ENCODE measurements at places on chromosomes 2 and 18.

- no peak for DNase-seq
Measured at GRCh38 chr2:52956766-52957165, 810.8 kb upstream of the CHAC2 start.

DNA sequence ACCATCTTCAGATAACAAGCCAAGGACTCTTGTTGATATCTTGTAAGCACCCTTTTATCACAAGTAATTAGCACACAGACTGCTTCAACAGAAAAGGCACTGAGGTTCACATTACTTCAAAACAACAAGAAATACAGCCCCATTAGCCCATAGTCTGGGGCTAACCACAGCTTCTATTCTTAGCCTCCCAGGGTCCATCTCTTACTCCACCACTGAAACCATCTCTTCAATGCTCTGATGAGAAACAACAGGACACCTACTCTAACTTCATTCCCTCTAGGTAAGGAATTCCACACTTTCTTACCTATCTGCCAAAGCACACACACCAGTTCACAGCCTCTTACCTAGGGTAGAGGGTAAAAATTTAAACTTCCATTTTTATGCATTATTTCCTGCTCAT lies 26.4 kb upstream of the CYTIP start:
- DNase-seq: no peak

DNA sequence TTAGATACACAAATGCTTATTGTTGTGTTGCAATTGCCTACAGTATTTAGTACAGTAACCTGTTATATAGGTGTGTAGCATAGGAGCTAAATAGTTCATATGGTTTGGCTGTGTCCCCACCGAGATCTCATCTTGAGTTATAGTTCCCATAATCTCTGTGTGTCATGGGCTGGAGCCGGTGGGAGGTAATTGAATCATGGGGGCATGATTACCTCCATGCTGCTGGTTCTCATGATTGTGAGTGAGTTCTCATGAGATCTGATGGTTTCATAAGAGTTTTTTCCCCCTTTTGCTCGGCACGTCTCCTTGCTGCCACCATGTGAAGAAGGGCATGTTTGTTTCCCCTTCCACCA lies 190.5 kb upstream of the SESTD1 start:
- no peak for DNase-seq

GRCh38 chr2:228735697-228736096 lies 535.4 kb downstream of the PID1 start:
- DNase-seq: no peak

DNA sequence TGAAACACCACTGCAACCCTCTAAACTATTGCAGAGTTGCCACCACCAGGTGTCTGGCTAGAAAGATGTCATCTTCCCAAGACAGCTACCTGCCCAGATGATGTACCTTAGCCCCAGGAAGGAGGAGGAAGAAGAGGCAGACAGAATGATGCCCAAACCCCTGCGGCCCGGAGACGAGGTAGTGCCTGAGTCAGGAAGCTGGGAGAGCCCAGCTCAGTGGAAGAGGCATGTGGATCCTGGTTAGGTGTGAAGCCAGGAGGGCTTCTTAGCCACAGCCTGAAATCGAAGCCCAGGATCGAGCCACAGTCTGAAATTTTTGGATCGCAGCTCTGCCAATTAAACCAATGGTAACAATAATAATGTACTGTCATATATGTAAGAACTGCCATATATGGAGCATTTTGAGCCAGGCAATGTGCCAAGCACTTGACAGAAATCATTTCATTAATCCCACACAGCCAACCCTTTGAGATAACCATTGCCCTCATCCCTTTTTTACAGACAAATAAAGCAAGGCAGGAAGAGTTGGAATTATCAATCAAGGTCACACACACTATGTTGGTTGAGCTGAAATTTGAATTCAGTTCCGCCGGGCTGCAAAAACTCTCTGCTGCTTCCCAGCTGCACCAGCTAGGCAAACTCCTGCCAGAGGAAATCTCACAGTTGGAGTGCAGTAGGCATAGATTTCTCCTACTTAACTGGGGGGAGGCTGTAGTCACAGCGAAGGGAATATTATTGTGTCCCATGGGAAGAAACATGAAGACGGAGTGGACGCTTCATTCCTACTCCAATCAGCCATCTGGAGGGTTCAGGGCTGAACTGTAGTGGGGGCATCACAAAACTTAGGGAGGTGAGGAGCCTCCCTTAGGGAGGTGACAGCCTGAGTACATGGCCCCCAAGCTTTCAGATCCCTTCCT lies 19.4 kb upstream of the CYP1B1 start:
- no peak for DNase-seq

- no peak for DNase-seq
Measured at GRCh38 chr2:149204686-149205085, 125.7 kb upstream of the LYPD6 start.

DNA sequence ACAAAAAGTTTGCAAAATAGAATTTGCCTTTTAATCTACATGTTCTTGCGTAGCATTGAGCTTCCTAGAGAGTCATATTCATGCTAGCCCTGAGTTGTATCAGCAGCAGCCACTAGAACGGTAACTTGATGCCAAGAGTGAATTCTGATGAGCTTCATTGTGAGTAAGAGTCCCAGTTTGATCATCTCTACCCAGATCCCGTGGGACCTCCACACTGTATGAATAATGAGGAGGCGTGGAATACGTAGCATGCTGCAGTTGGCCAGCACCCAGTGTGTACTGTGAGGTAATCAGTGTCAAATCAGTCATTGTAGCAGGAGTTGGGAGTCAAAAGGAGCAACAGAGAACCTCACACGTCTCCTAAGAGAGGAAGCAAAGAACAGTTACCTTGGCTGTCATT lies 197.9 kb downstream of the NEDD4L start:
- DNase-seq: no peak
